ENCODE measurements at places on chromosomes 2 and 18.

DNA sequence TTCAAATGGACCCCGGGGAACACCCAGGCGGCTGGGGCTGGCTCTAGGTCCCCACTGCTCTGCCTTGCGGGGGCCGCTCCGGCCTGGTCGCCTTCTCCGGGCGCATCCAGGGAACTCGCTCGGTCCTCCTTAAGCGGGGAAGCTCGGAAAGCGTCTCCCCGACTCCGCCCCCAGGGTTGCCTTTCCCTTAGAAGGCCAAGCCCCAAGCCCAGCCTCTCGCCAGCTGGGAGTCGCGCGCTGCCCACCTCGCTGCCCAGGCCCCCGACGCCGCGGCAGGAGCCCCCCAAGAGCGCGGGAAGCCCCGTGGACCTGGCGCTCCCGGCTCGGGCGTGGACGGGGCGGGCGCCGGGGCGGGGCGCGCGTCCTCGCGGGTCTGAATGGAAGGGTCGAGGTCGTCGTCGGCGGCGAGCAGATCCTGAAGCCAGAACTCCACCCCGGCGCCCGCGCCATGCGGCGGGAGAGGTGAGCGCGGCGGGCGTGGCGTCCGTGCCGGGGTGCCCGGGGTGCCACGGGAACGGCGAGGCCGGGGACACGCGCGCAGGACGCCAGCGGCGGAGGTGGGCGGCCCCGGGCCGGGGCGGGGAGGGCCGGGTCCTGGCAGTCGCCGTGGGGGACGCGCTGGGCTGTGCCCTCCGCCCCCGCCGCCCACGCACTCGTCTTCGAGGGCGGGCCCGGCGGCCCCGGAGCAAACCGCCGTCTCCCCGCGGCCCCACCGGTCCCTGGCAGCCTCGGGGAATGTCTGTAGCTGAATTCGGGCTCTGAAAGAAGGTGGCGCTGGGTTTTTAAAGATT lies at the start of gene BOK:
Gene BOK (plus strand): TSS at position 214 of the 791 bp plus-strand sequence. CDS start 739 bp downstream, outside the sequence.
- peak; percentile 30 for DNase-seq

- DNase-seq, result no peak
Observed at GRCh38 chr2:54964271-54964670, 86.0 kb downstream of the RTN4 start.

- no peak for DNase-seq
Observed at GRCh38 chr18:8801263-8801901, 96.0 kb downstream of the MTCL1 start.

GRCh38 chr2:40192864-40193669 lies 258.8 kb downstream of the SLC8A1 start:
- DNase-seq, result no peak

GRCh38 chr18:49893036-49893435 lies 79.7 kb upstream of the ACAA2 start:
- DNase-seq, result no peak

- no peak for DNase-seq
Observed at GRCh38 chr2:225574582-225575138, 175.2 kb downstream of the NYAP2 start.

DNA sequence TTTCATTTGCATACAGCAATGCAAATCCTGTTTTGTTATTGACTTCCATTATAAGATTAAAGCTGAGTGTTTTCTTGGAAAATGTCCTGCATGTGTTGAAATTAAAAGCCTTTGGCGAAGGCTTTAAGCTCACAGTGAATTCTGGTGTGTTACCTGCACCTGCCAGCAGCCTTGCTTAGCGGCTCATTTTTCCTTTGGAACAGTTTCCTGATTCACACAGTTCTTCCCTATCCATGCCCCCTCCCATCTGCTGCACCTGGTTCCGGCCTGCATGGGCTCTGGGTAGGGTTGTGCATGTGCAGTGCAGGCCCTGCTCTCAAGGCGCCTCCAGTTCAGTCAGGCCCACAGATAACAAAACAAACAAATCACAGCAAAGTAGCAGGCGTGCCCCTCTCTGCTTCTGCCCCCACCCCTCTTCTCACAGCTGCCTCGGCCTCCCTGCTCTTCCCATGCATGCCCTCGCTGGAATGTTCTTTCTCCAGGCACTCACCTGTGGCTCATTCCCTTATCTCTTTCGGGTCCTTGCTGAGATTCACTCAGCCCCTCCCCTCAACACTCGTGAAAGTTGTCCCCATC lies 15.8 kb downstream of the MTCL1 start:
- no peak for DNase-seq

GRCh38 chr2:156818221-156818620 lies 382.0 kb downstream of the GPD2 start:
- no peak for DNase-seq
